ENCODE measurements at places on chromosomes 4 and X. TPM values are rescaled to one million over a fixed set of nuclear protein-coding genes. Genes with fewer than 3 reads are reported as not detected.

Gene USP17L26
- total RNA-seq, result not detected

Gene HTN3
- 0.80 TPM for total RNA-seq

Gene VCX3A
- 0.27 TPM for total RNA-seq

Gene GPR82
- total RNA-seq, result not detected

Gene POLR2B
- total RNA-seq, result 122 TPM

Gene CTAG1A
- total RNA-seq, result 312 TPM

Gene AFAP1
- total RNA-seq, result 11.3 TPM

Gene NUDT10
- total RNA-seq, result 0.17 TPM

Gene FGF13
- total RNA-seq, result 4.9 TPM
